ENCODE measurements at places on chromosomes 3 and 15.

DNA sequence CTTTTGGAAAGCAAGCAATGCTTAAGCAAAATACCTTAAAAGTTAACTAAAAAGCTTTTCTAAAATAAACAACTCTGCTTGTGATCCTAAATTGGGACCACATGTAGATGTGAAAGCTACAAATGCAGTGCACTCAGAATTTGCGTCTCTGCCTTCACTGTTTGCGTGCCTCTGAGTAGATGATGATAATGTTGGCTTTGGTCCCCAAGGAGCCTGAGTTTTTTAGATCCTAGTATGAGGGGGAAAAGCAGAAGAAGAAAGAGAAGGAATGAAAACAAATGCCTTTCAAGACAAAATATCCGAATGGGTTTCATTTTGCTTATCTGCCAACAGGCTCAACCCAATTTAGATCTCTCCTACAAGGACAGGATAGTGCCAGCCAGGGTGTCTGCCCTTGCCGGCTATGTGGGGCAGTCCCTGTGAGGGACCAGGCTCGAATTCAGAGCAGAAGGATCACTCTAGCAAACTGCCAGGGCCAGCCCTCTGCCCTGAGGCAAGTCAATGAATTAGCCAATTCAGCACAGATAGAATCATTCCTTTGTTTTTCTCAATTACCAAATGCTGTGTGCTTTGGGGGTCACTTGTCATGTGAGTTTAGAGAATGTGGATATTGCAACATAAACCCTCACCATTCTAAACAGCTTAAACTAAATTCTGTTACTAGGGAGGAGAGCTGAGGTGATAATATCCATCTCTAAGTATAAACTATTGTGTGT, 28.5 kb downstream of the SCG5 start:
- DNase-seq = no peak

- no peak for DNase-seq
Observed at GRCh38 chr3:29144807-29145206, 136.1 kb upstream of the RBMS3 start.

- peak; percentile 80 for DNase-seq
Observed at GRCh38 chr3:60010781-60011180, 961.0 kb upstream of the CFAP20DC start.

DNA sequence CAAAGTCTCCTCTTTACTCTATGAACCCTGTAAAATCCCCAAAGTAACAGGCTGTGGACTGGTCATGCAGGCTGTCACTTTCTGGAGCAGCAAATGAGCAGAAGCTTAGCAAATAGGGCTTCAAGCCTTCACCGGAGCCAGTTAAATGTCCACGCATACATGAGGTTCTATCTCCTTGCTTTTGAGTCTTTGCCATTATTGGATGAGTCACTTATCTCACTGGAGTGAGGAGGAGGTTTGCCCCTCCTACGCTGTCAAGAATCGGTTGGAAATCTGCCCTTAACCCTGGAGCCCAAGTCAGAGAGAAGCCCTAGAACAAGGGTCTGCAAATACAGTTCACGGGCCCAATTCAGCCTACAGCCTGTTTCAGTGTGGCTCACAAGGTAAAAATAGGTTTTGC, 126.1 kb upstream of the CTNNB1 start:
- DNase-seq = no peak

GRCh38 chr3:195931582-195932273, 23.4 kb upstream of the TNK2 start:
- no peak for DNase-seq

GRCh38 chr3:177034832-177035475, 162.3 kb downstream of the TBL1XR1 start:
- DNase-seq = no peak

DNA sequence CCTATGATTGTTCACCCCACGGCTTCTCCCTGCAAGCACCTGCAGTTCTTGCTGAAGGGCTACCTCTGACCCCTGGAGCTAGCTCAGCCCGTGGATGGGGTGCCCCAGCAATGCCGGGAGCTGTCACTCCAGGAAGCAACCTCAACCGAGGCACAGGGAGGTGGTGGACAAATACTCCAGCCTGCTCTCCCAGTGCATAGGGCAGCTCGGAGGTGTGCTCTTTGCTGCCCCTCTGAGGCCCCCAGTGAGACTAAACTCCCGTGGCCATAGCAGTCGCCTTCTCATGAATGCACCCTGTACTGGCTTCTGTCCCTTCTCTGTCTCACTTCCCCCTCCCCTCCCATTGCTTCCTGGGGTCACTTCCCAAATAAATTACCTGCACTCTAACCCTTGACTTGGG, 48.5 kb downstream of the LINGO1 start:
- DNase-seq = no peak

GRCh38 chr15:68528626-68529290, 50.0 kb upstream of the CORO2B start:
- DNase-seq = no peak

DNA sequence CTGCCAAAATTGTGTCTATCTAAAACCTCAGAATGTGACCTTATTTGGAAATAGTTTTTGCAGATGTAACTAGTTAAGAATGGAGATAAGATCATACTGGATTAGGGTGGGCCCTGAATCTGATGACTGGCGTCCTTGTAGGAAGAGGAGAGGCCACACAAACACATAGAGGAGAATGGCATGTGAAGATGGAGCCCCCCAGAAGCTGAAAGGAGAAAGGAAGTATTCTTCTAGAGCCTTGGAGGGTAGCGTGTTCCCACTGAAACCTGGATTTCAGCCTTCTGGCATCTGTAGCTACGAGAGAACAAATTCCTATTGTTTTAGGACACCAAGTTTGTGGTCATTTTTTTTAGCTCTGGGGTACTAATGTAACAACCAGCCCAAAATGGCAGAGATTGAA, 423.0 kb upstream of the TPM1 start:
- no peak for DNase-seq

DNA sequence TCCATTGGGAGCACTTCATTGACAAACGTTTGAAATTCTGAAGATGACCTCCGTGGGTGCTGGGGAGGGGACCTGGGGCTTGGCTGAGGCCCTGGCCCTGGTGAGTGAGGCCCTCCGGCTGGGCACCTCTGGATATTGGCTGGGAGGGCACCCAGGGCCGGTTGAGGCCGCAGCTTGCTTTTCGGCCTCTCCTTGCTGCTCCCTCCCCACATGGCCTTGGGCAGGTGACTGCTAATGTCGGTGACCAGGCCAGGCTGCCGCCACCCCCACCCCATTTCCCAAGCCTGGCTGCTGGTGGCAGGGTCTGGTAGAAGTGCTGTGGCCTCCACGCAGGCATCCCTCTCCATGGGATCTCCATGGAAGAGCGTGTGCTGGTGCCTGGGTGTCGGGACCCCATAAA, 39.5 kb downstream of the TM2D3 start:
- DNase-seq = no peak

- no peak for DNase-seq
Observed at GRCh38 chr15:39255760-39256159, 325.1 kb upstream of the THBS1 start.

DNA sequence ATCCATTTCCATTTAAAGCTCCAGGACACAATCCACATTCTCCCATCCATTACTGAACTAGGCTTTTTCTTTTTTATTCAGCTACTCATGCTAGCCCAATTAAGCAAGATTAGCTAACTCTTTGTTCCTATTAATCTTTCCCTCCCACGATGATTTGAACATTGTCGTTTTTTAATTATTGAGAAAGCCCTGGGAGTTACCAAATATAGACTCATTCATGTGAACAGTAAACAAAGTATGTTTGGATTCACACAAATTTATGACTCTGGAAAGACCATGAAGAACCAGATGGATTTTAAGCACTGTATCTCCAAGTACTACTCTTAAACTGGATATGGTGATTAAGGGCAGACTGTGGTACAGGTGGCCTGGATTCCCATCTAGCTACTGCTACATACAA, 82.2 kb downstream of the STRIT1 start:
- no peak for DNase-seq

DNA sequence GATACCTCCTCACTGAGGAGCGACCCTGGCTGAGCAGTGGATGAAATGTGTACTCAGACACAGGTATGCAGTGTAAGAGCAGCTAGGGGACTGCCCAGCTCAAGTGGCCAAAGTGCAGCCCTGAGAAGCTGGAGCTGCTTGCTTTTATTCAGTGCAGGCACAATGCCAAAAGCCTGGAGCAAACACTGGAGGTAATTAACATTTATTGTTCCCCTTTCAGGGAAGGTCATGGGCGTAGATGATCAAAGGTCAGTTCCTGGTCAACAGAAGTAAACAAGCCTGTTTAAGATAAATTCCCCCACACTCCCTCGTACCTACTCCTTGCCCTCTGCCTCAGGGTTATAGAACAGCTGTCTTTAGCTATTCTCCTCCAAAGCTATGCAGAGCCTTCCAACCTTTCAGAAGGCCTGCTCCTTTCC, 17.5 kb downstream of the PLA2G4F start:
- peak; percentile 8 for DNase-seq

DNA sequence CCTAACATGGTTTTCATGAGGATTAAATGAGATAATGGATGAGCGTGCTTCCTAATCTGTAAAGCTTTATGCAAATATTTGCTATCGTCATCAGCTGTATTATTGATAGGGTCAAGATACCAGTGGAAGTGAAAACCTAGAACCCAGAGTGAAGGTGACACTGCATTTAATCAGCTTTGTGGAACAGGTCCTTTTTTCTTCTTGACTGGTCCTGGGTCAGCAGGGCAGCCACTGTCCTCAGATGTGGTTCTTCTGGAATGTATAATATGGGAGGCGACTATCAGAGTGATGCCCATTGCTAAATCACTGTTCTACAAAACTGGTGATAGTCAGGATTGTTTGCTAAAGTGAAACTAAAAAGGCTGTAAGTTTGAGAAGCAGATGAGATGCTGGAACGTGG, 41.4 kb downstream of the SORD start:
- no peak for DNase-seq

GRCh38 chr3:10976770-10977169, 15.8 kb upstream of the SLC6A1 start:
- DNase-seq = no peak

DNA sequence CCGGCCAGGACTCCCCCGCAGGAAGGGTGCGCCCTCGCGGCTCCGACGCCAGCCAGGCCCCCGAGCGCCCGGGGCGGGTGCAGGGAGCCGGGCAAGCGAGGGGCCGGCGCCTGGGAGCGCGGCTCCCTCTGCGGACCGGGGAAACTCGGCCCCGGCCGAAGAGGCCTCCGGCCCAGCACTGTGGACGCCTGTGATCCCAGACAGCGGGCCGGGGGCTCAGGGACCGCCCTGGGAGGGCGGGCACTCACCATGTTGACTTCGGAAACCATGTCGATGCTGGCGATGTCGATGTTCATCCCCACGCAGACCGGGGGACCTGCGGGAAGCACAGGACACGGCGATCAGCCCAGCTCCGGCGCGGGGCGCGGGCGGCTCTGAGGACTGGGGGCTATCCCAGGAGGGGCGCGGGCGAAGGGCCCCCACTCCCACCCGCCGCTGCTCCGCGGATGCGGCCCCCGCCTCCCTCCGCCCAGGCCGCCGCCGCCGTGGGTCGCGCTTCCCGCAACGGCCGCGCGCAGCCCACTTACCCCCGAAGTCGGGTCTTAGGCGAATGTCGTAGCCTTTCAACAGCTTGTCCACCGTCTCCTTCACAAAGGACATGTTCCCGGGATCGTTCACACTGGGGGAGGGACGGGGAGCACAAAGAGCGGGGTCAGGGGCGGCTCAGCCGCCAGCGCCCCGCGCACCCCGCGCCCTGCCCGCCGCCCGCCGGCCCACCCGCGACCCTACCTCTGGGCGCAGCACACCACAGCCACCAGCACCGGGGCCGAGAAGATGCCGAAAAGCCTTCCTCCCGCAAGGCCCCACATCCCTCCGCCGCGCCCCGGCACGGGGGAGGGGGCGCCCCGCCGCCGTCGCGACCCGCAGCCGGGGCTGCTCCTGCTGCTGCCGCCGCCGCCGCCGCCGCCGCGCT, at the start of gene GABRB3:
TSS of gene GABRB3 (minus strand) at position 913 of the 913 bp plus-strand sequence.
- DNase-seq = no peak

DNA sequence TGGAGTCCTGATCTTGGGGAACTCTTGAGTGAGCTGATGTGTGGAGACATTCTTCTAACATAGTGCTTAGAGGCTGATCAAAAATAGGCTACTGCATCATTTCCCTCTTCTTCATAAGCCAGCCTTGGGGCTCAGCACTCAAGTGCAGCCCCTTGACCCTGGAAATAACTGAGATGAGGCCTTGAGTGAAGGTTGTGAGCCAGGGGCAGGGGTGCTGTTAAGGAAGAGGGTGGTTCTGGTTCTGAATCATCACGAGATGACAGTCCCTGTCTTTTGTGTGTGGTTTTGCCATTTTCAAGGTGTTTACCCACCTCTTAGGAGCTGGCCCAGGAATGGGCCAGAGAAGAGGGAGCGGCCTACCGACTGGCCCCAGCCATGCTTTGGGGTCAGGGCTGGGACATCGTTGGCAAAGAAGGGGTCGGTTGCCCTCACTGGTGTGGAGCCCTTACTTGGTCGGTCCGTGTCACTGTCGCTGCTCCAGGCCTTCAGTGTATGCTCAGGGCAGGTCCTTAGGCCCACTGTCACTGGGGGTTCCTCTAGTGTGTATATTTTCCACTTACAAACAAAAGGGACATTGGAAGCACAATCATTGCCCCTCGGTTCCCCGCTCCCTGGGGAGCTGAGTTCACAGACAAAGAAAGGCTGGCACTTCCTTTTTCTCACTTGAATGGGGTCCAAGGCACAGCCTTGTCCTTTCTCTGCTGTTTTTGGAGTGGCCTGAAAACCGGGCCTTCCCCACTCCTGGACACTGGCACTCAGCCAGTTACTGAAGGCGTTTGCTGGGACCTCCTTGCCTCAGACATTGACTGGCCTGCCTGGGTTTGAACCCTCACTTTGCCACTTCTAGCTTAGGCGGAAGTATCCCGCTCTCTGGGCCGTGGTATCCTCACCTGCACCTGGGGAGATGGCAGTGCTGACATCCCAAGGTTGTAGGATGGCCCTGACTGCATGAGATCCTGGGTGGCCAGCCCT, 46.6 kb downstream of the SLC6A6 start:
- DNase-seq = no peak

GRCh38 chr15:80931191-80931590, 58.4 kb downstream of the MESD start:
- no peak for DNase-seq

DNA sequence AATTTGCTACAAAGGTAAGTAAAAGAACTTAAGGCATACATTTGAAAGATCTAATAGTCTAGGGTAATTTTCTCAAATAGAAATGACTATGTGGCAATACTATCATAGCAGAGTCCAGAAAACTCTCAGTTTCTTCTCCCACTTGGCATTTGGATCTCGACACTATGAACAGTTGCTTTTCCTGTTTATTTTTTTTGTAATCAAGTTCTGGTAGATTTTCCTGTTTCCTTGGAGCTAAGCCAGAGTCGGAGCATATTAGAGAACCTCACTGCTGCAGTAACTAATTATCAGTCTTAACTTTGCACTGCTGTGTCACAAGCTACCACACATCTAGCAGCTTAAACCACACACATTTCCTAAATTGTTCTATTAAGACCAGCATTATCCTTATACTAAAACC, 44.9 kb upstream of the ZNF385D start:
- no peak for DNase-seq

- no peak for DNase-seq
Observed at GRCh38 chr15:75091814-75092213, 68.4 kb downstream of the PPCDC start.

All from CD4-positive, alpha-beta T cell treated with Interleukin-4 for 1 hour (primary cell).